ENCODE measurements at places on chromosomes 1 and 21.

GRCh38 chr1:25145775-25146393 is 86.4 kb downstream of the SYF2 start:
- peak; percentile 65 for DNase-seq

DNA sequence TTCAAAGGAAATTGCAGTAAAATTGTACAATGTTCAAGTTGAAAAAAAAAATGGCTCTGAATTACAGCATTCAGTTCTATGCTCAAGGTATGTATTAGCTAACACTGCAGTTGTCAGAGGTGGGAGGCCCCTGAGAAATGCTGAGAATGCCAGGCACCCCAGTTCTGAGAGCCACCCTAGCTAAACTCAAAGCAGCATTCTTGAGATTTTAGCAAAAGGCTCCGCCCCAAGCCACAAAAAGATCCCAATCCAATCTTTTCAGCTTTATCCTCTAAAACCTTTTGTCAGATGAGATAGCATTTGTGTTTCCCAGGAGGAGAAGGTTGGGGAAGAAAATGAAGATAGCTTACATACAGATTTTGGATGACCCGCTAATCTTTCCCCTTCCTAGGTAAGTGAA is 68.8 kb downstream of the SMYD2 start:
- DNase-seq = no peak

DNA sequence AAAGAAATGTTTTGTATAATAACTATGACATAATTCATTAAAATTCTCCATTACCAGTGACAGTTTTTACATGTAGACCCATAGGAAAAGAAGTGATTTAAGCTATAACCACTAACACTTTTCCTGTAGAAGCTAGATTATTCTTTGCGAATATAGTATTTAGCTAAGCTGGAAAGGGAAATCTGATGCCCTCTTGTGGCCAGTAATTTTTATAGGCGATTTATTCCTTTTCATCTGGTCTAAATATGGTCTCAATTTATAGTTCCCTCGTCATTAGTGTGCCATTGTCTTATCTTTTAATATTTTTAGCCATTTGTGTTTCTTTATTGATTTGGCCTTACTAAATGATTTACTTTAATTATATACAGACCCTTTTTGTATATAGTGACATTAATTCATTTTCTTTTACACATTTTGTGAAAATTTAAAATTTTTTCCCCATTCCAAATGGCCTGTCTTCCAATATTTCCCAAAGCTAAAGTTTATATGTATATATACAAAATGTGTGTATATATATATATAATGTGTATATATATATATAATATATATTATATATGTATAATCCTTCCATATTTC is 26.7 kb downstream of the BTG3 start:
- DNase-seq = peak; percentile 23

- DNase-seq = no peak
These were observed 45.1 kb downstream of the FASLG start for GRCh38 chr1:172704001-172704400.

GRCh38 chr21:46063734-46064680 is 33.9 kb upstream of the COL6A2 start:
- no peak for DNase-seq

GRCh38 chr1:67405473-67406245 is 24.5 kb downstream of the SERBP1 start:
- DNase-seq = no peak

- no peak for DNase-seq
These were observed 15.4 kb upstream of the TOR3A start for GRCh38 chr1:179066471-179066870.

- DNase-seq = no peak
These were observed 6.5 kb downstream of the PODN start for GRCh38 chr1:53068314-53069099.

GRCh38 chr1:175725684-175726083 is 17.7 kb downstream of the TNR start:
- DNase-seq = no peak

DNA sequence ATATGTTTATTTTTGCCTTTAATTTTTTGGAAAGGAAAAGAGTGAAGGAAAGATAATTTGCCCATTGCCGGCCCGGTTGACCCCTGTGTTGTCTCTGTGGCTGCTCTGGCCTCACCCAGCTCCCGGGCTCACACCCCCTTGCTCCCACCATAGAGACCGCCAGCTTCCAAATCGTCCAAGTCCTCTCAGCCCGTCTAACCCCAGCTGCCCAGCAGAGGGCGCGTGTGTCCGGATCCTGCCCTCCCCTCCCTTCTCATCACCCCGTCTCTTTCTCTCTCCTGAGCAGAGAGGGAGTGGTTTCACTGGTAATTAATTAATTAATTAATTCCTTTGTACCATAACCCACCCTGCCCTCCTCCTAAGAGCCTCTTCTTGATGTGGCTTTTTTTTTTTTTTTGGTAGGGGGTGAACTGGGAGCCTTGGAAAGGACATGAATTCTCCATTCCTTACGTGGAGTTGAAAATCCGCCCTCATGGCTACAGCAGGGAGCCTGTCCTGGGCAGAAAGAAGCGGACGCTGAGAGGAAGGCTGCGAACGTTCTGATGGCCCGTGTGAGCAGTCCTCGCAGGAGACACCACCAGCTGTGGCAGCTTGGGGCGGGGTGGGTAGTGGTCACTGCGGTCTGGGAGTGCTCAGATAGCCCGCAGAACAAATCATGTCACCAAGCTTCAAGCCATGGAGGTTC is 45.9 kb downstream of the KIAA0040 start:
- peak; percentile 82 for DNase-seq

GRCh38 chr1:46516200-46516950 is 26.7 kb downstream of the DMBX1 start:
- no peak for DNase-seq

DNA sequence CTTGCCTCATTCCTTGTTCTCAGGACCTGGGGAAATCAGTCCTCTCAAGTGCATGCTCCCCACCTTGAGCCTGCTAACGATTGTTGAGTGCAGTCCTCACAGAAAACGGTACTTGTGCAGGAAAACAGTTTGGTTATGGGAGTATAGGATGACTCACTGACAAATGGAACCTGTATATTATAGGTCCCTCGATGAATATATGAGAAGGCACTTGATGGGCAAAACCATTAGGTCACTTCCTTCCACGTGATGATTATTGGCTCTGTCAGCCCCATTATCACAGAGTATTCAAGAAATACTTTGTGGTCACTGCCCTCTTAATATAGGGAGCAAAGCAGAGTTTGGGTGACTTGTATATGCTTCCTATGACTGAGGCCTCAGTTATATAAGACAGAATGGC is 6.2 kb downstream of the CCDC17 start:
- DNase-seq = no peak

DNA sequence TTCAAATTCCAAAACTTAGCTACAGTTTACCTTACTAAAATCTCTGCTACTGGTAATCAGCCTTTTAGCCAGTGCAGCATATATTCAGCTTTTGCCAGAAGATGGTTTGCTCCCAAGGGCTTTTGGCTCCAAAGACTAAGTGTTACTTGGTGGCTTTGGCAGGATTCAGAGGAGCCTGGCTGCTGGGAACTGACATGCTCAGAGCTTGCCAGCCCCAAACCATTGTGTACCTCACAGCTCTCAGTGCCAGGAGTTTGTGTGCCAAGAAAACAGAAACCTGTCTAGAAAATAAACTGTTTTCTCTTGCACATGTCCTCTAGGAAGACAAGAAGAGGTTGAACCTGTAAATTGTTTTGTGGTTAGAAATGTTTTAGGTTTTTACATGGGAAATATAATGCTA is 315.9 kb downstream of the ST6GALNAC3 start:
- DNase-seq = no peak

- DNase-seq = no peak
These were observed 1.0 kb upstream of the TSPEAR start for GRCh38 chr21:44712203-44713028.

DNA sequence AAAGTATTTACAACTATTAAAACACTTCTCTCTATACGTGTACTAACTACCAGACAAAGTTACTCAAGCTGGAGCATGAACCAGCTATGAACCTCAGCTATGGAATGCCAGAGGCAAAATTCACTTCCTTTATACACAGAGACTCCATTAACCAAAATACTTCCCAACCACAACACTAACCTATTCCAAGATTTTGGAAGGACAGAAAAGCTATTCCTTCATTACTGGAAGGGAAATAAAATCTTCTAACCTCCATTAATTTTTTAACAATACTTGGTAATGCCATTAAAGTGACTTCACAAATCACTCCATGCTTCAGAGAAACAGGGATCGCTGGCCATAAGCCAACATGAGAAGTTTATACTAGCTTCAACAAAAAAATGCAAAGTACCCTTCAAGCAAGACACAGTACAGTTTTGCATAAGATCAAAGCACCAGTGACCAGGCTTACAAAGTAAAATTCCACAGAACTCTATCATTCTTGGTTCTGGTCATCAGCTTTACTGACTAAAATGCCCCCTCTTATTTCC is 58.0 kb downstream of the PUM1 start:
- DNase-seq = no peak

- DNase-seq = no peak
These were observed 326.5 kb upstream of the FMN2 start for GRCh38 chr1:239765163-239765562.

DNA sequence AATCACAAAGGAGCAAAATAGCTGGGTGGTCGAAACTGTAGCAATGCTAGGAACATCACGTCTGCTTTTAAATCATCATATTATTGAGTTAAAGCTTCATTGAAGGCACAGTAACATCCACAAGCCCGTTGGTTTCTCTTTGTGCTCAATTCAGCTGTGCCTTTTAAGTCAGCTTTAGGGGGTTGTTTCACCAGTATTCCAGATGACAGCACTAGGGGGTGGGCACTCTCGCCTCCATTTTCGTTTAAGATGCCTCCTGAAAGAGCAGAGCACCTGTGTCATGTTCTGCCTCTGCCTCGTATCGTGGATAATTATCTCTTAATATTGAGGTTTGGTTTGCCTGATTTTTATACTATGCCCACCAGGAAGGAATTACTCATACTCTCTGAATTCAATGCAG is 139.8 kb upstream of the PTBP2 start:
- DNase-seq = no peak

- DNase-seq = no peak
These were observed 99.5 kb downstream of the BCAR3 start for GRCh38 chr1:93581917-93582850.

GRCh38 chr1:244068567-244068966 is 17.5 kb downstream of the ZBTB18 start:
- no peak for DNase-seq

- DNase-seq = no peak
These were observed 66.6 kb upstream of the POU3F1 start for GRCh38 chr1:38113159-38113666.

GRCh38 chr1:67700692-67701410 is 15.8 kb downstream of the GADD45A start:
- no peak for DNase-seq

DNA sequence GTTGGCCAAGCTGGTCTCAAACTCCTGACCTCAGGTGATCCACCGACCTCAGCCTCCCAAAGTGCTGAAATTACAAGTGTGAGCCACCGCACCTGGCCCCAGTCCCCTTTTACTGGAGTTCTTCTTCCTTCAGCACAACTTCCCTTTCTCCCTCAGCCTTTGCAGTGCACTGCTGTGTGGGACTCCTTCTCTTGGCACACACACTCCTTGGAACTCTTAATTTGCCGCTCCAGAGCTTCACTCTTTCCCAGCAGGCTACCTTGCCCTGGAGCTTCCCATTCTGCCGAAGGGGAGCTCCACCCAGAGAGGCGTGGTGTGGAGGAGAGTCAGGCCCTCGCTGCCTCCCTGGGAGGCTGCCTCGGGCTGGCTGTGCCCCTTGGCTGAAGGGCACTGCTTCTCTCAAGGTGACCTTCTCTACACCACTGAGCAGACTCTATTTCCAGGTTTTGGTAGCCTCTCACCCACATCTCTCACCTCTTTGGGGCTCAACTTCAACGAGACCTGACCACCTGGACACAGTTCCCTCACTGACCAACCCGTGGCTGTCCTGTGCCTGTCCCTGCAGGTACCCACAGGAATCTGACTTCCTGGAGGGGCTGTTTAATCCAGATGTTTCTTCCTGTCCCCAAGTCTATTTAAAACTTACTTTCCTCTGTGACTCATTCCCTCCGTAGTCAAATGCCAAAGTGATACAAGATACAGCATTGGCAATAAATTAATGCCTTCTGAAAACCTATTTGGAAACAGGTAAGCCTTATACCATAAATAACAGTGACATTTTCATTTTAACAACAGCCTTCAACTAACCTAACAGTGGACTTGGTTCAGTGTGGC is 227.3 kb upstream of the KIAA0040 start:
- no peak for DNase-seq

DNA sequence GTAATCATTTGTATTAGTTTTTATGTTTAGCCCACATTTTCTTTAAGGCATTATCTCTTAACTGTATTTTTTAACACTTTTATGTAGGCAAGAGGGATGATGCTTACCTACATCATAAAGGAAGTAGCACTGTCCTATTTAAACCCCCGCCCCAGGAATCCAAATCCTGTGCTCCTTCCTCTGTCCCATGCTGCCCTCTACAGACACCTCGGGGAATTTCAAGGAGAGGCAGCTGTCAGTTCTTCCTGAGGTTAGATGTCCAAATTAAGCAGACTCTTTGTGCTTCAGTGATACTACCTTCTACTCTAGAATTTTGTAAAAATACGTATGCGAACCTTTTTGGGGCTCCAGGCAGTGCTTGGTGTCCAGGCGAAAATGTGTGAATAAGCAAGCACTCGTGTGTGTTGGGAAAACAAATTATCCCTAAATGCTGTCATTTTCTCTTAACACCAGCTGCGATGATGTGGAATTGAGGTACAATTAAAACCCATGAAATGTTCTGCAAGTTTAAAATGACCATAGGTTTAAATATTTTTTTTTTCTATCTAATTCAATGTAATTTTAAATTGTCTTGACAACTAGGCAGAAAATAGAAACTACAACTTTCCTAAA is 19.2 kb downstream of the CRCT1 start:
- no peak for DNase-seq

GRCh38 chr1:21449906-21450305 is 10.0 kb downstream of the NBPF3 start:
- DNase-seq = no peak

DNA sequence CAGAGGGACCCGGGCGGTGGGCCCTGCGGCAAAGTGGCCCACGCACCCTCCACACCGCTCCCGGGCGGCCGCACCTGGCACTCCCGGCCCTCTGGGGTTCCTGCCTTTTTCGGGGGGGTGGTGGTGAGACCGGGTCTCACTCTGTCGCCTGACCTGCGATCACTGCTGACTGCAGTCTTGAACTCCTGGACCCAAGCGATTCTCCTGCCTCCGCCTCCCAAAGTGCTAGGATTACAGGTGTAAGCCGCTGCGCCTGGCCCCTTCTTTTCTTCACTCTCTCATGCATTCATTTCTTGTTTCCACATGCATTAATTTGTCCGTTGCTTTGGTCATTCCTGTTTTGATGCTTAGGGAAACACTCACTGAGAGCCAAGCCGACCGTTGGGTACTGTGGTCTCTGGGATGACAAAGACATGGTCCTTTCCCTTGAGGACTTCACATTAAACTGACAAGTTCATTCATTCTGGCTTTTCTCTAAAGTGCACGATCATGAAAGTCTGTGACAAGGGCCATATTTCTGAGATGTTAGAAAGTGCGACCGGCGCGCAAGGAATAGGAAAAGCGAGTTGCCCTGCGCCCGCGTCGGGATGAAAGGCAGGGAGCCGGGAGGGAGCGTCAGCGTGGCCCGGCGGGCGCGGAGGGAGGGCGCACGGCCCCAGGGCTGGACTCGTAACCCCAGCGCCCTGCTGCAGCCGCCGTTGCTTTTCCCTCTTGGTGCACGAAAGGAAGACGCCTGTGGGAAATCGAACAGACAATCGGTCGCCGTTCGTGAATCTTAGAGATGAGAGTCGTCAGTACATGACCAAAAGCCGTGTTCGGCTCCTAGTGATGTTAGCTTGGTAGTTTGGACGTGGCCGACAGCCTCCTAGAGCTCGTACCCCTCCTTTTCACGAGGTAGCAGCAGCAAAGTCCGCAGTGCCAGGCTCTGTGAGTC is 1.0 kb upstream of the MCOLN2 start:
- DNase-seq = peak; percentile 24
